ENCODE measurements at places on chromosomes 7 and 10.

DNA sequence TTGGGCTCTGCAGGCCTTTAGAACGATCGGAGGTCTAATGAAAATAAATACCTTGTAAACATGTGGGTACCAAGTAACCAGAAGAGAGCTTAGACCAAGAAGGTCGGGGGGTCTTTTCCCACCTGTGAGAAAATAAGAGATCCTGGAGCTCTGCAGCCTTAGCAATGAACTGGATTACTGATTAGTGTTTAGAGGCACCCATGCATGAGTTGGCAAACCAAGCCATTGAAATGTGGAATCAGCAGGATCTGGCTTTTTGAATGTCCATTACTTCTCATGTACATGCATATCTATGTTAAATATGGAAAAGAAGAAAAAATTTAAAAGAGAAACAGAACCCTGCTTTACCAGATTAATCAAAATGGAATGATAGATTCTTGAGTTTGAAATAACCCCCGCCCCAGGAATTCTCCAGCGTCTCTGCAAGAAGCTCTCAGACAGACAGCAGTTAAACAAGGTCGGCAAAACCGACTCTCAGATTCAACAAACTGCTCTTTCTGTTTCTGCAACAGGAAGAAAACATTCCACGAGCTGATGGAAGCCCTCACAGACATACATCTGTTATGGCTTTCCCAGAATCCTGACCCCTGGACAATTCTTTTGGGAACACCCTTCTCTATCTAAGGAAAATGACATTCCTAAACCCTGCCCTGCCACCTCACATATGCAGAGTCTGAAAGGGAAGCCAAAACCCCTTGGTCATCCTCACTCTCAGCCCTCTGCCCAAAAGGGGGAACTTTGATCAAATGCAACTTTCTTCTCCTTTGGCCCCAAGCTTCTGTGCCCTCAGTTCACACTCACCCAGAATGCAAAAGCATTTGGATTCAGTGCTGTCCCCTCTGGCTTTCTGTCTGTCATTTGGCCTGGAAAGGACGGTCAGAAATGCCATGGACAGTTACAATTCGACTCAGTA, 78.7 kb upstream of the EN2 start:
- no peak for DNase-seq

DNA sequence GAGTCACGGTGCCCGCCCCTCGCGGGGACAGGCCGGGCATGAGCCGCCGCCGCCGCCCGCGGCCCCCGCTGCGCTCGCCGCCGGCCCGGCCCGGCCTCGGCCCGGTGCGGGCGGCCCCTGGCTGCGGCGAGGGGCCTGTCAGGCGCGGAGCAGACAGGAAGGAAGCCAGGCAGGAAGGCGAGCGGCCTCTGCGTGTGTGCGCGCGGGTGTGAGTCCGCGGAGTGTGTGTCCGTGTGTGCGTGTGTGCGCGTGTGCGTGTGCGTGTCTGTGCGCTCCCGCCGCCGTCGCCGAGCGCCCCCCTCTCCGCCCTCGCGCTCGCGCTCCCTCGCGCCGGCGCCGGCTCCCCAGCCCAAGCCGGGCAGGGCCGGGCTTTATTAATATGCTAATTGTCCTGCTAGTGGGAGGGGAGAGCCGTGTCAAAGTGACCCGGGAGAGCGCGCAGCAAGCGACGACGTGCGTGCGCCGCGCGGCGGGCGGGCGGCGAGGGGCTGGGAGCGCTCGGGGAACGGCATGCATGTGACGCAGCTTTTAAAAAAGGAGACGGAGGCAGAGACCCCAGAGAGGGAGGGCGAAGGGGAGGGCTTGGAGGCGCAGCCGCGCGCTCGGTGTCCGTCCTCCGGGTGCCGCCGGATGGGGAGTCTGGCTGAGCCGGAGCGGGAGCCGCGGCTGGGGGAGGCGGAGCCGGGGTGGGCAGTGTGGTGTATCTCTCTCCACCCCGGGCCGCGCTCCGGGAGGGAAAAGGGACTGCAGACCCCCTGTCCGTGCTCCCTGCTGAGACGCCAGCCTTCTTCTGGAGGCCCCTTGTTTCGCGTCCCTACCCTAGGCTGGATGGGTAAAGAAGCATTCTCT, at the start of gene LDB1:
LDB1 (minus strand) TSS at position 227 of the 849 bp plus-strand sequence. CDS start 258 bp downstream, outside the sequence.
- peak; percentile 65 for DNase-seq

- DNase-seq = no peak
Measured at GRCh38 chr10:77457266-77457665, 180.3 kb downstream of the KCNMA1 start.

- no peak for DNase-seq
Measured at GRCh38 chr7:124575176-124575575, 190.4 kb downstream of the GPR37 start.

DNA sequence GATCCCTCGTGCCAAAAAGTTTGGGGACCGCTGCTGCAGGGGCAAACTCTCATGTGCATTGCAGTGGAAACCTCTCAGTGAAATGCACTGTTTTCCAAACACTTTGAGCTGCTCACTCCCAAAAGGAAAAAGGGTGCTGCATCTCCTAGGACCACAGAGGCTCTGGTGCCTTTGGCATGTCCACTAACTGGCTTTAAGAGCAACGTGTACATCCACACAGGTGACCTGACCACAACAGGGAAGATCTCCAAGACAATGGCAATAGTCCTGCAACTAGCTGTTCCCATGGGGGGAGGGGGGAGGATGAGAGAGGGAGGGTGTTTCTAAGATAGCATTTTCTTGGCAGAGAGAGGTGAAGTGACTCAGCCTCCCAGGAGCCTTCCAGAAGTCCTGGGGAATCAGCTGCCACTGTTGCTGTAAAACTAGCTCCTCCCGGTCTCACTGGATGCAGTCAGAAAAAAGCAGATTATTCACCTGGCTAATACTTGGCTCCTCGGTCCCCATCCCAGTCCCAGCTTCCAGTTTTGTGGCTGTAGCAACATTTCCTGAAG, 181.7 kb downstream of the HECW1 start:
- DNase-seq = no peak

DNA sequence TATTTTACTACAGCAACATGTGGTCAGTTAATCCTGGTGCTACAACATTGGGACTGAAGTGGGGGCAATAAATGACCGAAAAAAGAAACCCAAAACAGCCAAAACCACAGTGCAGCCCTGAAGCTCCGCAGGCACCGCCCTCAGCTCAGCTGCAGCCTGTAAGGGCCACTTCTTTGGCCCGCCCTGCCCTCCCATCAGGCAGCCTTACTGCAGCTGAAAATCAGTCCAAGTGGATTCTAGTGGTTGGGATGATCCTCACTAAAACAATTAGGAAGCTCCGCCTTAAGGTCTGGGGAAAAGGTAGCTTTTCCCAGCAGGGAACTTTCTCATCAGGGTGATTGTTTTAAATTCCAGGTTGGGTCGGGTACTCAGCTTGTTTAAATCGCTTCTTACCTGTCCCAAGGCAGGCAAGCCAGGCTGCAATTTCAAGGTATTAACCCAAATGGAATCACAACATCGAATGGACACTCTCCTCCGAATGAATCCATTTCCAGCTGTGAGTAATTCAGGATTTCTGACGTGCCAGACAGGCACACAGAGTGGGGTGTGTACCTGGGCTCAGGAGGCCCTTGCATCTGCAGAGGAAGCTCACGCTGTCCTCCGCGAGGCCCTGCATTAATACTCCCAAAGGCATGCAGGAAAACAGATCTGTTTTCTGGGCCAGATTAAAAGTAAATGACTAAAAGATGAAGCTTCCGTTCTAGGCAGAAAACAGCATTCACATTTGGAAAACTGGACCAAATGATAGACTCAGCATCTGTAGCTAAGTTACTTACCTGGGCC, 104.3 kb downstream of the CREB5 start:
- no peak for DNase-seq

DNA sequence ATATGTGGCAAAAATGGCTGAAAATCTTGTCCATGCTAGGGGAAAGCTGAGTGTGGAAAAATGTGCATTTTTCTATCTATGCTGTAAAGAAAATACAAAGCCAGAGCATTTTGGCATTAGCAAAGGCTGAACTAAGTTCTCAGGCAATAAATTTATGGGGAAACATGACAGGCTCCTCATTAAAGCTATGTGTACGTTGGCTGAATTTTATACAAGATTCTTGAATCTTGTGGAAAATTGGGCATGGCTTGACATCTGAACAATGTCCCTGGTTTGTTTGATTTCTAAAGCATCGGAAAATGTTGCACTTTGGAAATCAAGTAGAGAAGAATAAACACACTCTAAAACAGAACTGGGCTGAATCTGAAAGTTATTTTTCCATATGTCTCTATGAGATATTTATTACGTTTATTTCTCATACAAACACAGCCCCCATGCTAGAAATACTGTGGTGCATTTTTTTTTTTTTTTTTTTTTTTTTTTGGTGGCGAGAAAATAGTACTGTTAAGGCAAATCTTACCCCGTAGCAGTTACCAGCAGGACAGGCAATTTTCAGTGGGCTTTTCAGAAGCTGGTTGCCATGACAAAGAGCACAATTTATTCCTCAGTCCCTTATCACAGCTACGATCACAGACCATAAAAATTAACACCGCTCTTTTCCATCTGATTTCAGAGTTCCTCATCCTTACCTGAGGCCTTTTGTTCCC, 16.9 kb downstream of the CPA1 start:
- DNase-seq = no peak

DNA sequence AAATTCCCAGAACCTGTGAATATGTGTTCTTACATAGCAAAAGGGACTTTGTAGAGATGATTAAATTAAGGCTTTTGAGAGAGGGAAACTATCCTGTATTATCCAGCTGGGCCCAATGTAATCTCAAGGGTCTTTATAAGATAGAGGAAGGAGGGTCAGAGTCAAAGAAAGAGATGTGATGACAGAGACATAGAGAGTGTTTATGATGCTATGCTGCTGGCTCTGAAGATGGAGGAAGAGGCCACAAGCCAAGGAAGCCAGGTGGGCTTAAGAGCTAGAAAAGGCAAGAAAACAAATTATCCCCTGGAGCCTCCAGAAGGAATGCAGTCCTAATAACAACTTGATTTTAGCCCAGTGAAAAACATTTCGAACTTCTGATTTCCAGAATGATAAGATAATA, 15.3 kb upstream of the SKAP2 start:
- no peak for DNase-seq

GRCh38 chr7:126658684-126659083, 594.1 kb downstream of the GRM8 start:
- no peak for DNase-seq

- no peak for DNase-seq
Measured at GRCh38 chr10:112952282-112953173, 2.5 kb downstream of the TCF7L2 start.

DNA sequence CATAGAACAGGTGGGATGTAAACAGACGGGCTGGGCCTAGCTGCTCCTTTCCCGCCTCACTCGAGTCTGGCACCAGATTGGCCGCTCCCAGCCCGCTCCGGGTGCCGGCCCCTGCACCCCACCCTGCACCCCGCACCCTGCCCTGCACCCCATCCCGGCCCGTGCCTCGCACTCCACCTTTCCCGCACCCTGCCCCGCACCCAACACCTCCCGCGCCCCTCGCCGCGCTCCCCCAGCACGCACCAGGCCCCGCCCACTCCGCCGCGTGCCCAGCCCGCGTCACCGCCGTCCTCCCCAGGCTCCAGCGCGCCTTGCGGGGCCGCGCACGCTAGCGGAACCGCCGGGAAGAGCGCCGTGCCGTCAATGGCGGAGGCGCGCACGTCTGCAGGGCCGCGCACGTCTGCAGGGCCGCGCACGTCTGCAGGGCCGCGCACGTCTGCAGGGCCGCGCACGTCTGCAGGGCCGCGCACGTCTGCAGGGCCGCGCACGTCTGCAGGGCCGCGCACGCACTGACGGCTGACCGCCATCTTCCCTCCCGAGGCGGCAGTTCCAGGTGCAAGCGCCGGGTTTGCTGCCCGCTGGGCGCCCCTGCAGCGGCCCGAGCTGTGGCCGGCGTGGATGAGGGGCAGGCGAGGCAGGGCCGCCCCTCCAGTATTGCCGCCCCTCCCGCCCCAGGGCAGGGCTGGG, at the start of gene UBE3C:
UBE3C (plus strand) TSS at position 503 of the 687 bp plus-strand sequence. CDS start 347 bp downstream, outside the sequence.
- DNase-seq = peak; percentile 90
